ENCODE measurements at places on chromosomes 7 and 10.

DNA sequence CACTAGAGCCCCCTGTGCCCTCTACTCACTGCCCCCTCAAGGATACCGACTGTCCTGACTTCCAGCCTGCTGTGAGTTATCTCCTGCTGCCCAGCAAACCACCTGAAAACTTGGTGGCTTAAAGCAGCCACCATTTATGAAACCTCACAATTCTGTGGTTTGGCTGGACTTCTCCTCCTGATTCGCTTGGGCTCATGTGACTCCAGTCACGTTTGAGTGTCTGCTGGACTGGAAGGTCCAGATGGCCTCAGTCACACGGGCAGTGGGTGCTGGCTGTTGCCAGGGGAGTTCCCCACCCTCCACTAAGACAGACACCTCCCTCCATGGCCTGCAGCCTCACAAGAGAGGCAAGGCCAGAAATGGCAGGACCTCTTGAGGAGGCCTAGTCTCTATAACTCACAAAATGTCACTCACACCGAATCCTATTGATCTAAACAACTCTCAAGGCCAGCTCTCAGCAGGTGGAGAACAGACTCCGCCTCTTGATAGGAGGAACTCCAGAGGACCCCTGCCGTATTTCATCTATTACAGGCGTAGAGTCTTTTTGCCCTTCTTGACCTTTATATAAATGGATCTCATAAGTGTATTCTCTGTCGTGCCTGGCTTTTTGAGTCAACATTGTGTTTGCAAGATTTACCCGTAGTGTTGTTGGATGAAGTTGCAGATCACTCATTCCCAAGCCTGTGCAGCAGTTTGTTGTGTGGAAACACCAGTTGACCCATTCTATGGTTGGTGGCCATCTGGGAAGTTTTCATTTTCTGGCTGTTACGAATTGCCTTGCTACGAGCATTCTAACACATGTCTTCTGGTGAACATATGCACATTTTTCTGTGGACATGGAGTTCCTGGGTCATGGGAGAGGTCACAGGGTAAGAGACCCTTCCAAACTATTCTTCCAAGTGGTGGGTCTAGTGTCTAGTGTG, 48.3 kb downstream of the ZMIZ1 start:
- no peak for DNase-seq

DNA sequence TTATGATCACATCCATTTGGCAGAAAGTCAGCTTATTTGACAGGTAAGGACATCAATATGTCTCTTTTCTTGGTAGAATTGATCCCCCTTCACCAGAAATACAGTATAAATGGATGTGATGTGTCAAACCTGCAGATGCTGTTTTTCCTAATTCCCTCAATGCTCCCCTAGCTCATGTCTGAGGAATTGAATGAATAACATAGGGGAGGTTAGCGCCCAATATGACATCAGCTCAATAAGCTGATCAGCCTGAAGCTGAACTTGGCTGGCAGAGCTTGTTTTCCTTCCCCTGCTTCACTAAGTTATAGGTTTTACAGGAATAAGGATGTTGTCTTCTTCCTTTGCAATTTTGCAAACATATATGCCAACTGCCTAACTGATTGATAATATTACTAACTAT, 132.5 kb downstream of the REEP3 start:
- no peak for DNase-seq

DNA sequence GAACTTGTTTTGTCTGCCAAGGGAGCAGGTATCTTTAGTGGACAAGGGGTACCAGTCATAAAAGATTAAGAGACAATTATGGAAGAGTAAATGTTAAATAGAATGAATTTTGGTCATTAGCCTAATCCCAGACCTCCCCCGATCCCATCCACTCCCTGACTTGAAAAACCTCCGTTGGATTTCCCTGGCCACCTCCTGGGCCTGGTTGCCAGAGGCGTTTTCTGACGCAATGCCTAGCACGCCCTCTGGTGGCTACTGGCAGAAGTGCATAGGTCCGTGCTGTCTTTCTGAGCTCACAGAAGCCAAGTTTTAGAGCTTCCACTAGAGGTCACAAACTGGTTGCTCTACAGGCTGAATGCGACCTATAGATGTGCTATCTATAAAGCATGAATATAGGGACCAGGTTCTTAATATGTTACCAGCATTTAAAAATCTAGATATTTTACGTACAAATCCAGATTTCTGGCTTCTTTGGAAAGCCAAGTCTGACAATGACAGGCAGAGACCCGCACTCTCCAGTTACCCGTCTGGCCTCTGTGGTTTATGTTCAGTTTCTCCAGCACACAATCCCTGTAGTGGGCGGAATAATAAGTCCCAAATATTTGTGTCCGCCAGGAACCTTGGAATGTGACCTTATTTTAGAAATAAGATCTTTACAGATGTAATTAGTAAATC, 39.8 kb downstream of the SPOCK2 start:
- DNase-seq, result peak; percentile 93

- no peak for DNase-seq
These were observed 397.2 kb upstream of the IGFBP3 start for GRCh38 chr7:46318276-46318675.

DNA sequence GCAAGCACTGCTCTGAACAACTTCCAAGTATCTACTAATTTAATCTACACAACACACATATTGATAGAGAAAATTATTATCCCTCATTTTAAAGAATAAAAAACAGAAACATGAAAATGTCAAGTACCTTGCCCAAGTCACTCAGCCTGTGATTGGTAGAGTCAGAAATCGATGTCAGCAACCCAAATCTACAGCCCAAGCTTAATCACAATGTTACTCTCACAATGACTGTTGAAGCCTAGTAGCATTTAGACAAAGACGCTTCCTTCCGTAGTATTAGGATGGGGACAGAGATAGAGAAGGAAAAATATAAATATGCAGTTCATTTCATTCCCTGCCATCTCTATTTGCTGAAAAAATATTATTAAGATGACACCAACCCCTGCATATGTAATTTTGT, 242.5 kb downstream of the ELMO1 start:
- no peak for DNase-seq

DNA sequence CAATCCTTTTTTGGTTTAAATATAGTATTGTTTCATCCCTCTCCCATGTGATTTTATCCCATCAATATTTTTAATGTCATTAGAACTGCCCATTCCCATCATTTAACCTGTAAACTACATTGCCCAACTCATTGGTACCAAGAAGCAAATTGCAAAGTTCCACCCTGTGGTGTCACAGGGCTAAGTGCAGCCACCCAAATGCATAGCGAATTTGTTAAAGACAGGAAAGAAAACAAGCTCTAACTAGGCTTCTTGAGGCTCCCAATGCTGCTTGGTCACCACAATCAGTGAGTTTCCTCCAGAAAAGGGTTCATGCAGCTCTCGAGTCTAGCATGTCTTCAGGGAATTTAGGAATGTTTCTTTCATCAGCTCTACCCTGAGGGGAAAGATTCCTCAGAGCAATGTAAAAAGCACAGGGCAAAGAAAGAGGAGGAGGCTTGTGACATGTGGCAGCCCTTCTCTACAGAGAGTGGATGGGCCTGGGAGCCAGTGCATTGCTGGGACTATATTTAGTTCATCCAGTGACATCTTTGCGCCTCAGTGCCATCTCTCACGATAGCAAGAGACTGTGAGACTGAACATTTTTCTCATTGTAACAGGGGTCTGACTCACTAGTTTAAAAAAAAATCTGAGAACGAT, 58.1 kb downstream of the CAV1 start:
- no peak for DNase-seq

DNA sequence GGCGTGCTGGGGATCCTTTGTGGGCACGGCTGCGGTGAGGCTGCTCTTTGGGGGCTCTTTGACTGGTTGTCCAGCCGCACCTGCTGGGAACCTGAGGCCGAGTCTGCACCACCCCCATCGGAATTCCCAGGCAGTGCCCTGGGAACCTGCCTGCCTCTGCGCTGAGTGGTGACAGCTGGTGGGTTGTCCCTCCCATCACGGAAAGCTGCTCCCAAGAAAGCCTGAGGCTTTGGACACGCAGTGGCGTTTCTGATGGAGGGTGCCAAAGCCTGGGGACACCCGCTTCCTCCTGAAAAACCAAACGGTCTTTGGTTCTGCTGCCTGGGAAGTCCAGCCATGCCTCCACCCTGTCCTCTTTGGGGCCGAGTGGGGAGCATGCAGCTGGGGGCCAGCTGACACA, 21.4 kb upstream of the SHH start:
- DNase-seq, result no peak

GRCh38 chr10:84493361-84493760, 165.0 kb downstream of the CCSER2 start:
- DNase-seq, result no peak

DNA sequence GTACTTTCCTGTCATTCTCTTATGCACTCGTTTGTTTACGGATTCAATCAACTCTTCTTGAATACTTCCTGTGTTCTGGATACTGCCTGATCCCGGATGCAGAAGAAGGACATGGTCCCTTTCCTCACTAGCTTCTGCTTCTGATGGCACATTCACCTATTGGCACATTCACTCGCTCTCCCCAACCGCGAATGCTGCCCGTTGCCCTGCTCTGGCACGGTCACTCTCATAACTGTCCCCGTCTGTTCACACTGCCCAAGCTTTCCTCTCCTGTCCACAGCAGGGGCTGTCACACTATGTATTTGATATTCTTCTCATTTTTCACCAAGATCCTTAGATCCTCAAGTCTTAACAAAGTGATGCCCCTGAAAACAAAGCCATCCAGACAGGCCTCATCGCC, 327.4 kb downstream of the PAXIP1 start:
- no peak for DNase-seq

GRCh38 chr7:123075838-123076467, 80.5 kb upstream of the TAS2R16 start:
- no peak for DNase-seq

- no peak for DNase-seq
These were observed 19.8 kb downstream of the CNTNAP2 start for GRCh38 chr7:146136357-146136875.

DNA sequence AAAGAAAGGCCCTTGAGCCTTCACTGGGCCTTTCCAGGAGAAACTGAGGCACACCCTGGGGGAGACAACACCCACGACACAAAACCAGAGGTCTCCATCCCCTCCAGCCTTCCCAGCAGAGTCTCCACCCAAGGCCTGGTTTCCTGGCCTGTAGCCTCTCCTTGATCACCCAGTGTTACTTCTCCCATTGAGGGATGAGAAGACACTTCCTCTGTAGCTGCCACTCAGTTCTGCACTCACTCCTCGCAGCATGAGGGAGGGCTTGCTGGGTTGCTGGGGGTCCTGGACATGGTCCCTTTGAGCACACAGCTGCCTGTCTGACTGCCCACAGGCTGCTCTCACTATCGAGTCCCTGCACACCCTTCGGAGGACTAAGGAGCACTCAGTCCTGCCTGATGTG, 438.1 kb upstream of the FOXK1 start:
- DNase-seq, result no peak

GRCh38 chr7:34086064-34086463, 180.7 kb downstream of the BMPER start:
- DNase-seq, result no peak

DNA sequence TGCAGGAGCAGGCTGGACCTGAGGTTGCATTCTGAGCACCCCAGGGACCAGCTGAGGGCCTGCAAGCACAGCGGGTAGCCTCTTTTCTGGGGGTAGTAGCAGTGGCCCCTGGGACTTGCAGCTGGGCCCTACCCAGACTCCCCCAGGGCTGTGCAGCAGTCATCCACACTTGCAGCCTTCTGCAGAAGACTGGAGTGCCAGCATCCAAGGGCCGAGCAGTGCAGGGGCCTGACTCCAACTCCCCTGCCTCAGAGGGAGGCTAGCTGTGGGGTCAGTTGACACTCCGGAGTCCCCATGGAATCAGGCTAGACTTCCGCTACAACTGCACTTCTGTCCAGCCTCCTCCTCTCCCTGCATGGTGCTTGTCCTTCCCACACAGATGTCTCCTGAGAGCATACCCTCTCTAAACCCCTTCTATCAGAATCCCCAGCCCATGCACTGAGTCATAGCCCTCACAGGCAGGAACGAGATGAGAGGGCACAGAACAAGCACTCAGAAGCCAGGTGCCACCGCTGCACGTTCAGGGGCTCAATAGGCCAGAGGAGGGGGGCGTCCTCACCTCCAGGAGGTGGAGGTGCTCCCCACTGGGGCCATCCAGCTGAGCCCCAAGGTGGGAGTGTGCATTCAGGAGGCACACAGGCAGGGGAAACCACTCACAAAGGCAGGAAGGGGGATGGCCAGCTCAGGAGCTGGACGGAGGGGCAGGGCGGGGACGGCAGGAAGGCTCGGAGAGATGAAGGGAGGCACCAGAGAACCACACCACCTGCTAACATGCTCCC, 7.5 kb downstream of the RASGEF1A start:
- no peak for DNase-seq

- no peak for DNase-seq
These were observed 43.2 kb upstream of the GSAP start for GRCh38 chr7:77459311-77459726.

DNA sequence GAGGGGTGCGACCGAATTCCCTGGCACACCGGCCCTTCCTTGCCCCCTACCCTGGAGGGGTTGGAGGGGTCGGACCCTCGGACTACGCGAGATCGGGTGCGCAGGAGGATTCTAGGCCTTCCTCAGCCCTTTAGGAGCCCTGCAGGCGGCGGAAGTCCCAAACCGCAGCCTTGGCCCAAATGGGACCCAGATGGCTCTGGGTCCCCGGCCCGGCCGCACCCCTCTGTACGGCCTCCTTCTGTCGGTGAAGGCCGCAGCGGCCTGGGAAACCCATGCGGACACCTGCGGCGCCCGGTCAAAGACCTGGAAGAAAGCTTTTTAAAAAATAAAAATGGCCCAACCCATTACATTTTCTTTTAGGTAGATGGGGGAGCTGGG, 2.4 kb upstream of the VAX1 start:
- no peak for DNase-seq

GRCh38 chr10:34641913-34642558, 173.1 kb downstream of the PARD3 start:
- DNase-seq, result no peak

All from stimulated activated CD8-positive, alpha-beta memory T cell treated with anti-CD3 and anti-CD28 coated beads, Interleukin-4, amount 100 ng/mL, for 4 hours (primary cell).